ENCODE measurements at places on chromosomes 6 and 20. TPM values are rescaled to one million over a fixed set of nuclear protein-coding genes. Genes with fewer than 3 reads are reported as not detected.

DNA sequence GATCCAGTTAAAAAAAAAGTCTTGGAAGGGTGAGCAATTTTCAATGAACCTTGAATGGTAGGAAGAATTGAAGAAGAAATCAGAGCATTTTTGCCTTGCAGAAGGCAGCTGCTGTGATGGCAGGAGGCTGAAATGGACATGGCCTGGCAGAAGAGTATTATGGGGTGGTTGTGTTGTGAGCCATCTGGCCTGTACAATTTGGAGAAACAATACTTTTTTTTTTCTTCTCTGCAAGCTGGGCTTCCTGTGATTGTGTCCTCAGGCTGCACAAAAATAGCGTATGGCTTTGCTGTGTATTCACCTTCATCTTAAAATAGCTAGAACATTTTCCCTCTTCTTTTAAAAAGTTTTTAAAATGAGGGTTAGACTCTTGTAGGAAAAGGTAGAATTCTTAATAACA lies 21.4 kb downstream of the SYCP2L start:
- H3K27me3 ChIP-seq: no peaks in the 10 kb centered on the region
- no peaks in the 10 kb centered on the region for H3K36me3 ChIP-seq
- no peak for DNase-seq
- no peaks in the 10 kb centered on the region for H3K4me1 ChIP-seq
- no peak overlapping the region for H3K4me3 ChIP-seq

The ZNF165 gene
- 5.5 TPM for total RNA-seq

GRCh38 chr6:40887079-40887791 lies 151.8 kb downstream of the UNC5CL start:
- no peaks in the 10 kb centered on the region for H3K36me3 ChIP-seq
- no peak for DNase-seq
- H3K4me3 ChIP-seq: no peak overlapping the region
- H3K4me1 ChIP-seq: no peaks in the 10 kb centered on the region
- H3K27me3 ChIP-seq: no peaks in the 10 kb centered on the region
- no peak overlapping the region for H3K27ac ChIP-seq

DNA sequence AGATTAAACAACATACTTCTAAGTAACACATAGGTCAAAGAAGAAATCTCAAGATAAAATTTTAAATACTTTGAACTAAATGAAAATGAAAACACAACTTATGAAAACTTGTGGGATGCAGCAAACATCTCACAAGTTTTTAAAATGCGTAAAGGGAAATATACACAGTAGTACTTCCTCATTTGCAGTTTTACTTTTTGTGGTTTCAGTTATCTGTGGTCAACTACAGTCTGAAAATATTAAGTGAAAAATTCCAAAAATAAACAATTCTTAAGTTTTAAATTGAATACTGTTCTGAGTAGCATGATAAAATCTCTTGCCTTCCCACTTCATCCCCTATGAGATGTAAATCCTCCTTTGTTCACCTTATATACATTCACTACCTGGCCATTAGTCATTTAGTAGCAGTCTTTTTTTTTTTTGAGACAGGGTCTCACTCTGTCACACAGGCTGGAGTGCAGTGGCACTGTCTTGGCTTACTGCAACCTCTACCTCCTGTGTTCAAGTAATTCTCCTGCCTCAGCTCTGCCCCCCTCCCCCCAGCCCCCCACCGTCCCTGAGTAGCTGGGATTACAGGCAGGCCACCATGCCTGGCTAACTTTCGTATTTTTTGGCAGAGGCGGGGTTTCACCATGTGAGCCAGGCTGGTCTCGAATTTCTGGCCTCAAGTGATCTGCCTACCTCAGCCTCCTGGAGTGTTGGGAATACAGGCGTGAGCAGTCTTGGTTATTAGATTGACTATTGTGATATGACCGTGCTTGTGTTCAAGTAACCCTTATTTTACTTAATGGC lies 154.6 kb upstream of the AHI1 start:
- no peak overlapping the region for H3K4me3 ChIP-seq
- H3K36me3 ChIP-seq: no peaks in the 10 kb centered on the region
- no peak overlapping the region for H3K27ac ChIP-seq
- DNase-seq: no peak
- no peaks in the 10 kb centered on the region for H3K27me3 ChIP-seq
- no peaks in the 10 kb centered on the region for H3K4me1 ChIP-seq

DNA sequence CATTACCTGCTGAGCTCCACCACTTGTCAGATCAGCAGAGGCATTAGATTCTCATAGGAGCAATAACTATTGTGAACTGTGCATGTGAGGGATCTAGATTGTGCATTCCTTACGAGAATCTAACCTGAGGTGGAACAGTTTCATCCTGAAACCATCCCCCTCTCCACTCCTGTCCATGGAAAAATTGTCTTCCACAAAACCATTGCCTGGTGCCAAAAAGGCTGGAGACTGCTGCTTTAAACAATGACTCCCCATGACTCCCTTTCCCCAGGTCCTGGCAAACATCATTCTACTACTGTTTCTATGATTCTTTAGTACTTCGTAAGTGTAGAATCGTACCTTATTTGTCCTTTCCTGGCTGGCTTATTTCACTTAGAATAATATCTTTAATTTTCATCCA lies 9.7 kb upstream of the DYNLRB1 start:
- no peaks in the 10 kb centered on the region for H3K4me1 ChIP-seq
- H3K27me3 ChIP-seq: no peaks in the 10 kb centered on the region
- DNase-seq: no peak
- H3K4me3 ChIP-seq: no peak overlapping the region
- no peak overlapping the region for H3K27ac ChIP-seq
- H3K36me3 ChIP-seq: peaks cover 56% of the 10 kb centered on the region

DNA sequence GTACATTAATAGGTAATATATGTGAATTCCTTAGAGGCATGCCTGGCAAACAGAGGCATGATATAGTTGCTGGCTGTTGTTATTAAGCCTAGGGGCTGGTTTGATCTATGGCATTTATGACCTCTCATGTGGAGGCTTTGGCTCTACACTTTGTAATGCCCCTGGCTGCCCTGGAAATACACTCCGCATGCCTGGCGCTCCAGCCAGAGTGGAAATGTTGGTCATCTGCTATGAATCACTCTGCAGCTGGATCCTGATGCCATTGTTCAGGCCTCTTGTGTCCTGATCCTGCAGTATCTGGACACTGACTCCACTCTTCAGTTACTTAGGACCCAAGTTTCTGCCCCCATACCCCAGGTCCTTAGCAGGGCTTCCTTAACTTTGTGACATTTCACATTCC lies 200.5 kb upstream of the PCSK2 start:
- no peak for DNase-seq
- H3K27me3 ChIP-seq: no peaks in the 10 kb centered on the region
- H3K36me3 ChIP-seq: no peaks in the 10 kb centered on the region
- no peak overlapping the region for H3K4me3 ChIP-seq

GRCh38 chr6:13538084-13538483 lies 36.3 kb upstream of the SIRT5 start:
- no peaks in the 10 kb centered on the region for H3K36me3 ChIP-seq
- no peaks in the 10 kb centered on the region for H3K4me1 ChIP-seq

GRCh38 chr6:131061041-131061750 lies 1.8 kb downstream of the EPB41L2 start:
- DNase-seq: no peak
- H3K27ac ChIP-seq: no peak overlapping the region
- peaks cover 18% of the 10 kb centered on the region for H3K4me1 ChIP-seq
- H3K36me3 ChIP-seq: no peaks in the 10 kb centered on the region

DNA sequence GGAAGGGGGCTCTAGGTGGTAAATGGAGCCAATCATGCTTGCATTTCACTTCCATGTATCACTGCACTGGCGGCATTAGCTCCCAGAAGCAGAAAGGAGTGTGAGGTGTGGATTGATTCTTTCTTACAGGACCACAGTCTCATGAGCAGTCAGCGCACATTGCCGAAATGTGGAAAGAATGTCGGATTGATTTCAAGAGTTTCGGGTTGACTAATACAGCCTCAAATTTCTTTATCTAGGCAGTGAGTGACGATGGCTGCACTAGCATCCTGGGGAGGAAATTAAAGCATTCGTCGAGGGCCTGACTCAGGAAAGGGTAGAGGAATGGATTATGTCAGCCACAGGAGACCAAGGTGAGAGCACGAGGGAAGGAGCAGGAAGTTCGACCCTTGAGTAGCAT lies 222.8 kb upstream of the CDYL start:
- H3K4me1 ChIP-seq: no peaks in the 10 kb centered on the region
- DNase-seq: no peak
- no peak overlapping the region for H3K27ac ChIP-seq
- H3K27me3 ChIP-seq: peaks cover 3% of the 10 kb centered on the region

The VGLL2 gene
- not detected for total RNA-seq

The KHDC3L gene
- not detected for total RNA-seq

The PDE7B gene
- total RNA-seq: 0.25 TPM

DNA sequence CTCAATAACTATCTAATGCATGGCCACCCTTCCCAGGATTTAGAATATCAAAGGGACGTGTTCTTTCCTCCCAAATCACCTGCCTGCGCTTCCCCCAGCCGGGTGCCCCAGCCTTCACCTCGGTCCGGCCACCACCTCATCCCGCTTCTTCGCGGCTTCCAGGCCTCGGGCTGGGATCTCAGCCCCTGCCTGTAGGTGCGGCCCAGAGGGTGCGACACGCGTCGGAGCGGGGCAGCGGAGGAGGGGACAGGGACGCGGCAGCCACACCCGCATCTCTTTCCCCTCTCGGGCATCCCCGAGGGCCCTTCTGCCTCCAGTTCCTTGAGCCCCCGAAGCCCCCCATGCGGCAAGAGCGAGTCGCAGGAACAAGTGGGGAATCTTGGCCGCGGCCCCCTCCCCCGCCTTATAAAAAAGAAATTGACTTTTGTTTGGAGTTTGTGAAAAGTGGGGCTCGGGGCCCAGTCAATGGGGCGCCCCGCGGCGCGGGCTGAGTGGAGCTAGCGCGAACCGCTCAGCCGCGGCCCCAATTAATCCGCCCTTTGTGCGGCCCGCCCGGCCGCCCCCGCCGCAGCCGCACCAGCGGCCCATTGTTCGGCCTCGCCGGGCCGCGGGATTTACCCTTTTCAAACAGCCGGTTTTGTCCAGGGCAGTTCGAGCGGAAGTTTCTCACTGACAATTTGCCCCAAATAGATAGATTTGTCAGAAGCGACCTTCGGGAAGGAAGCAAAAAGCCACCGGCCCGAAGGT lies 8.4 kb upstream of the NR2E1 start:
- peaks cover 20% of the 10 kb centered on the region for H3K4me1 ChIP-seq
- H3K27me3 ChIP-seq: peaks cover 84% of the 10 kb centered on the region

GRCh38 chr20:19713822-19714578 lies 44.1 kb upstream of the RIN2 start:
- no peaks in the 10 kb centered on the region for H3K4me1 ChIP-seq
- no peak for DNase-seq
- no peaks in the 10 kb centered on the region for H3K27me3 ChIP-seq
- H3K4me3 ChIP-seq: no peak overlapping the region

- H3K27me3 ChIP-seq: no peaks in the 10 kb centered on the region
- H3K36me3 ChIP-seq: no peaks in the 10 kb centered on the region
- H3K4me1 ChIP-seq: no peaks in the 10 kb centered on the region
- H3K4me3 ChIP-seq: no peak overlapping the region
- no peak overlapping the region for H3K27ac ChIP-seq
Measured at GRCh38 chr20:23152902-23153301, 66.8 kb upstream of the CD93 start.

- no peaks in the 10 kb centered on the region for H3K4me1 ChIP-seq
- no peak overlapping the region for H3K27ac ChIP-seq
- no peak for DNase-seq
Measured at GRCh38 chr20:20373091-20373571, 5.2 kb downstream of the INSM1 start.

GRCh38 chr6:110874880-110875547 lies 429 bp downstream of the AMD1 start:
- no peaks in the 10 kb centered on the region for H3K27me3 ChIP-seq
- H3K4me3 ChIP-seq: peak overlapping the region; percentile 78
- peaks cover 25% of the 10 kb centered on the region for H3K4me1 ChIP-seq
- peak overlapping the region; percentile 91 for H3K27ac ChIP-seq

The EPHA7 gene
- not detected for total RNA-seq

The RFX6 gene
- total RNA-seq: not detected

- no peak overlapping the region for H3K4me3 ChIP-seq
- H3K36me3 ChIP-seq: no peaks in the 10 kb centered on the region
- no peak overlapping the region for H3K27ac ChIP-seq
- DNase-seq: no peak
Measured at GRCh38 chr6:3438190-3439167, 18.4 kb downstream of the SLC22A23 start.

DNA sequence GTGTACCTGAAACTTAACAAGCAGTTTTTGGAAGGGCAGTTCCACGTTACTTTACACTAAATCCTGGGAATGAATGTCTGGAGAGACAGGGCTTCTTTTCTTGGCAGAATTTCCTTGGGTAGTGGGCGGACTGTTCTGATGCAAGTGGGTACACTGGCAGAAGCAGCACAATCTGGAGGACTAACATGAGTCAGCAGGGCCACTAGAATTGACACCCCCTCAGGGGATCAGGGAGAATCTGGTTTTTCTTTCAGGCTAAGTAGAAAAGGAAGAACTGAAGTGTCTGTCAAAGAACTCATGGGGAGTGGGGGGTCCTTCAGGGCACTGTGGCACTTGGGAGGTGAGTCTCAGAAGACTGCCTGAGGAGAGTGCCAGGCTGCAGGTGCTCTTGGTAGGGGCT lies 34.6 kb downstream of the PANK2 start:
- peaks cover 53% of the 10 kb centered on the region for H3K36me3 ChIP-seq
- peaks cover 14% of the 10 kb centered on the region for H3K4me1 ChIP-seq
- H3K4me3 ChIP-seq: no peak overlapping the region
- no peak overlapping the region for H3K27ac ChIP-seq
- H3K27me3 ChIP-seq: no peaks in the 10 kb centered on the region

DNA sequence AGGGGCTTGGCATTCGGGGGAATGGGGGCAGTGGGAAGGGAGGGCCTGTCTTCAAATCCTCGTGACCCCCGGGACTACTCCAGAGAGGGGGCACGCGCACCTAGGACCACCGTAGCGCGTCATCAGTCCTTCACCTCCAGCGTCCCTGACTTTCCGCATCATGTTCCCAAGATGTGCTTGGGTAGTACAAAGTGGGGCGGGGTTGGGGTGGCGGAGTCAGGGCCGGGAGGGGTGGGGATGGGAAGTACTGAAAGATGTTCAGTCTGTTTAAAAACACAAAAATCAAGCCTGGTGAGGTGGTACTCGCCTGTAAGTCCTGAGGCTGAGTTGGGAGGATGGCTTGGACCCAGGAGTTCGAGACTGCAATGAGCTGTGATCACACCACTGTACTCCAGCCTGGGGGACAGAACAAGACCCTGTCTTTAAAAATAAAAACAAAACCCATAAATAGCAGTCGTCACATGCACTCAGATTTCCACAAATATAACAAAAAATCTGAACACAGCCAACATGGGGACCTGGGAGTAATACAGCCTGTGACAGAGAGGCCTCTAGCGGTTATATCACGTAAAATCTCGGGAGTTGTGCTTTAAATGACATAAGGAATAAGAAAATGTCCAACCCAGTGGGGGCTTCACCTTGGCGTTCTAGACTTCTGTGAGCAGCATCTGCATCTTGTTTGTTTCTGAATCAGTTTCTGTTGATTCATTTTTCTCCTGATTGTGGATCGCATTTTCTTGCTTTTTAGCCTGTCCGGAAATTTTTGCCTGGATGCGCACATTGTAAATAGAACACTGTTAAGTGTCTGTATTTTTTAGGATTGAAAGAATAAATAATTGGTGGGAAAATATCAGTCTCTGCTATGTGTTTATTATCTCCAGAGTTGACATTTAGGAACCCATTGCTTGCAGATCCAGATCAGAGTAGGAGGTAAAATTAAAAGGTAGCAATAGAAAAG lies 698 bp upstream of the LRP11 start:
- H3K27ac ChIP-seq: no peak overlapping the region
- H3K4me1 ChIP-seq: peaks cover 18% of the 10 kb centered on the region
- H3K27me3 ChIP-seq: peaks cover 3% of the 10 kb centered on the region
- DNase-seq: peak; percentile 7
- peak overlapping the region; percentile 50 for H3K4me3 ChIP-seq

- H3K4me3 ChIP-seq: no peak overlapping the region
- DNase-seq: peak; percentile 60
- H3K36me3 ChIP-seq: no peaks in the 10 kb centered on the region
- no peaks in the 10 kb centered on the region for H3K4me1 ChIP-seq
- H3K27ac ChIP-seq: no peak overlapping the region
Measured at GRCh38 chr6:110949679-110950285, 8.7 kb upstream of the GTF3C6 start.

The HELZ2 gene
- 57.7 TPM for total RNA-seq
